H1 (cell line): ENCODE measurements at places on chromosomes 5 and 9. TPM values are rescaled to one million over a fixed set of nuclear protein-coding genes. Genes with fewer than 3 reads are reported as not detected.
A peak's percentile ranks its signal among the peaks of the same experiment; 100 is the strongest.

DNA sequence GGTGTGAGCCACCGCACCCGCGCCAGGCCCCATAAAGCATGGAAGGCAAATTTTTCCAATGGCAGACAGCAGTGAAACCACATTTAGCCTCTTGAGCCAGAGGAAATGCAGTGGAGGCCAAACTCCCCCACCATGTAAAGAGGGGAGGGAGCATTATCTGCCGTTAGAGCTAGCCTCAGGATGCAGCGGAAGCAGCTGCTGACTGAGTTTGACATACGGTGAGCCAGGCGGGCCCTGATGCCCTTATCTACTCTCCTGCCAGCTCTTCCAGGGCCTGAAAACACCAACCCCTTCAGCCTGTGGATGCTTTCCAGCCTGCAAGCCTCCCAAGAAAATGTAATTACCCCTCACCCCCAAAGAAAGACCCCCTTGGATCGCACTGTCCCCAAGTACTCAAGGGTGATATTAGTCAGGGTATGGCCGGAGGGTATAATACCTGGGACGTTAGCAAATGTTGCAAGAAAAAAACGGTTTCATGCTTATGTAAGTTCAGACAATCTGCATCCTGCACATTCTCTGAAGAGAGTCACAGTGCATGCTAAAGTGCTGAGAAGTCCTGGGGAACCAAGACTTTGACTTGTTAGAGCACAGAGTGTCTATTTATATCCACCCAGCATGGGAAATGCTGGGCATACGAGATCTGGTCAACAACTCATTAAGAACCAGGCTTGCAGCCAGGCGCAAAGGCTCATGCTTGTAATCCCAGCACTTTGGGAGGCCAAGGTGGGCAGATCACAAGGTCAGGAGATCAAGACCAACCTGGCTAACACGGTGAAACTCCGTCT, 11.3 kb upstream of the GGTA1 start:
- peaks cover 6% of the 10 kb centered on the region; the same call in 1 of the 2 replicates for H3K4me1 ChIP-seq
- H3K4me3 ChIP-seq, result no peak overlapping the region
- no peak overlapping the region for H3K27ac ChIP-seq
- no peaks in the 10 kb centered on the region for H3K36me3 ChIP-seq
- no peaks in the 10 kb centered on the region for H3K27me3 ChIP-seq

DNA sequence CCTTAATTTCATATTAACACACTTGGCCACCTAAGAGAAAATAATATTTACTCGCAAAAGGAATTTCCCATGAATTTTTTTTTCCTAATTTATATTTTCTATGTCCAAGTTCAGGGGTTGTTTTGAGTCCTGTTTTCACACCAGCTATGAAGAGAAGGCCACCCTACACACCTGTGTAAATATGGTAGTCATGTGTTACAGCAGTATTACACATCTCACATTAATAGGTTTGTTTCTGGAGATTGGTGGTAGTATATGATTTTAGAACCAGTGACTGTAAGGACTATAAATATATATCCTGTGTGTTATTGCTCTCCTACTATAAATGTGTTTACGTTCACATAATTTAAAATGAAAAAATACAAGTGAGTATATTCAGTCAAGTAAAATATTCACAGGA, 147.5 kb downstream of the PAM start:
- no peaks in the 10 kb centered on the region for H3K4me1 ChIP-seq
- H3K27me3 ChIP-seq, result no peaks in the 10 kb centered on the region
- H3K4me3 ChIP-seq, result no peak overlapping the region
- H3K36me3 ChIP-seq, result no peaks in the 10 kb centered on the region
- no peak overlapping the region for H3K27ac ChIP-seq

DNA sequence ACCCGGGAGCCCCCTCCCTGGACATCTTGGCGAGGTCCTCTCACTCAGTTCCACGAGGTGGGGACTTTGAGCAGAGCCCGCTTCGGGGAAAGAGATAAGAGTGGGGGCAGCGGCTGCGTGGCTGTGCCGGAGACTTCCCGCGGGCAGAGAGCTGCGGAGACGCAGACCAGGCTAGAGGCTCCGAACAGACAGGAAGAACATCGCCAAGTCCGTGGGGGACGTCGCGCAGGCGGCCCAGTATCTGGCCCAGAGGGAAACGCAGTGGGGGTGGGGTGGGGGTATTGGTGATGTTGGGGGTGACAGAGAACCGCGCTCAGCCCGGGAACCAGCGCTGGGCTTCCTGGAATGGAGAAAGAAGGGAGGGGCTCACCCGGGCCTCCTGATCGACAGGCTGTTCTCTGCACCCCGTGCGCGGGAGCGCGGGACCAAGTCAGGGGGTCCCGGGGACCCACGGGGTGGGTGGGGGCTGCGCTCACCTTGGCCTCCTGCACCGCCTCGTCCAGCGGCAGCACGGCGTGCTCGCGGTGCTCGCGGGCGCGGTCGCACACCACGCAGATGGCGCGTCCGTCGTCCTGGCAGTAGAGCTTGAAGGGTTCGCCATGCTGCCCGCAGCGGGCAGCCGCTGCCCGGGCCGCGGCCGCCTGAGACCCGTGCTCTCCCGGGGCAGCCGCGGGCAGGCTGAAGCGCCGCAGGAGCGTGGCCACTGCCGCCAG, 727 bp downstream of the TRIM7 start:
- no peak overlapping the region for H3K27ac ChIP-seq
- DNase-seq, result no peak
- H3K27me3 ChIP-seq, result peaks cover 57% of the 10 kb centered on the region
- H3K36me3 ChIP-seq, result peaks cover 7% of the 10 kb centered on the region; the same call in 1 of the 2 replicates
- peak overlapping the region; percentile 55 for H3K4me3 ChIP-seq

GRCh38 chr9:133031496-133031911, 707 bp downstream of the GTF3C5 start:
- H3K27me3 ChIP-seq, result no peaks in the 10 kb centered on the region
- no peaks in the 10 kb centered on the region for H3K36me3 ChIP-seq
- no peak for DNase-seq
- no peak overlapping the region for H3K27ac ChIP-seq

GRCh38 chr9:131657940-131658339, 81.9 kb downstream of the RAPGEF1 start:
- no peak for DNase-seq
- peaks cover 12% of the 10 kb centered on the region for H3K4me1 ChIP-seq
- no peaks in the 10 kb centered on the region for H3K36me3 ChIP-seq
- H3K27ac ChIP-seq, result no peak overlapping the region
- H3K4me3 ChIP-seq, result no peak overlapping the region

- no peak overlapping the region for H3K27ac ChIP-seq
- H3K4me3 ChIP-seq, result no peak overlapping the region
- no peaks in the 10 kb centered on the region for H3K4me1 ChIP-seq
- H3K27me3 ChIP-seq, result no peaks in the 10 kb centered on the region
These were observed 131.4 kb upstream of the TSLP start for GRCh38 chr5:110940136-110940535.

- peaks cover 9% of the 10 kb centered on the region; the same call in 1 of the 2 replicates for H3K27me3 ChIP-seq
- H3K27ac ChIP-seq, result no peak overlapping the region
- H3K4me1 ChIP-seq, result no peaks in the 10 kb centered on the region
- peak; percentile 68 for DNase-seq
- H3K36me3 ChIP-seq, result no peaks in the 10 kb centered on the region
These were observed 515 bp upstream of the AGPAT2 start for GRCh38 chr9:136687721-136688223.

GRCh38 chr5:126000507-126000906, 422.7 kb upstream of the GRAMD2B start:
- H3K27me3 ChIP-seq, result no peaks in the 10 kb centered on the region
- H3K27ac ChIP-seq, result no peak overlapping the region
- no peak for DNase-seq

Gene SLC46A2
- total RNA-seq, result not detected in 2 replicates
